Spinal cord (tissue), 10 donors: ENCODE measurements at places on chromosomes 7 and 10. TPM values are rescaled to one million over a fixed set of nuclear protein-coding genes. Genes with fewer than 3 reads are reported as not detected.

DNA sequence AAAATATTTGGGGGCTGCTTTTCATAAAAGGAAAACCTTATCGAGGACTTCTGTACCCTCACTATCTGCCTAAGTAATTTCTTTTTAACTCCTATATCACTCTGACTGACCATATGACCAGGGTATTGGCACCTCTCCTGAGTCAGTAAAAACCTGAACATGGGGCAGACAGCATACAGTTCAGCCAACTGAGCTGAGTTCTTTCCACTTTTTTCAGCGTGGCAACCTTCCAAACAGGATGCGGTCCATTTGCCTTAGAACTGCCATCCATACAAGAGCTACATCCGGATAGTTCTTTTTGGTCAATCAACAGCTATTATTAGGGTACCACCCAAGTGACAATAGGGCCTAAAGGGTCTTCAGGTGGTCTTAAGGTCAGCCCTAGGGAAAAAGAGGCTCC, 122.6 kb downstream of the MARCHF5 start:
- no peak for DNase-seq

DNA sequence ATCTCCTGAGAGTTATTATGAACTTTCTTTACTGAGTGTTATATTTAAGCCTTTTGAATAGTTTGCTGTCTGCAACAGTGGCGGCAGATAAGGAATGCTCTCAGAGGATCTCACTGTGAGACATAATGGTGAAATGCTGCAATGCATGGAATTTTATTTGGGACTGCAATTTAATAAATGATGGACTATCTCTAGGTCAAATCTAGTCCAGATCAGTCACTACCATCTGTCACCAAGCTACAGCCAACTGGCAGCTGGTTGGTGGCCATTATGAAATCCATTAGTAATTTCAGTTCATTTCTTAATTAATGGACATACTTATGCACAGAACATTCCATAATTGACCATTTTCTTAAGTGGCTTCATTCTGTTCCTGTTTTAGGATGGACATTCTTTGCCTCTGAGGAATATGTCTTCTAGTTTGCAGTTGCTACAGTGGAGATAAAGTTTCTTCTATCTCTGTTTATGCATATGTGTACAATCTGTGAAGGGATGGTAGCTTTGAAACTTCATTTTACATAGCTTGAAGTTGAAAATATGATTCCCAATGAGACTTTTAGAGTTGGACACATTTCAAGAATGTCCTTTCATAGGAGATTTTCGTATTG, 586.6 kb downstream of the SUGCT start:
- peak; percentile 47 for DNase-seq

- no peak for DNase-seq
These were observed 121.7 kb upstream of the CCDC6 start for GRCh38 chr10:60028081-60028480.

GRCh38 chr7:87886875-87887274, 10.6 kb downstream of the DBF4 start:
- no peak for DNase-seq

GRCh38 chr7:105278973-105279687, 109.6 kb downstream of the SRPK2 start:
- DNase-seq: no peak

DNA sequence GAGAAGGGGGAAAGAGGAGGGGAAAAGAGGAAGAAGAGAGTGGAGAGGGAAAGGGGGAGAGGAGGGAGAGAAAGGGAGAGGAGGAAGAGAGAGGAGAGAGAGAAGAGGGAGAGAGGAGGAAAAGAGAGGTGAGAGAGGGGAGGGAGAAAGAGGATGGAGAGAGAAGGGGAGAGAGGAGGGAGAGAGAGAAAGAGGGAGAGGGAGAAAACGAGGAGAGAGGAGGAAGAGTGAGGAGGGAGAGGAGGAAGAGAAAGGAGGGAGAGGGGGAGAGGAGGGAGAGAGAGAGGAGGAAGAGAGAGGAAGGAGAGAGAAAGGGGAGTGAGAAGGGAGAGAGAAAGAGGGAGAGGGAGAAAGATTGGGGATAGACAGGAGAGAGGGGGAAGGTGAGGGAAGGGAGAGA, 197.6 kb upstream of the FOXK1 start:
- DNase-seq: no peak

DNA sequence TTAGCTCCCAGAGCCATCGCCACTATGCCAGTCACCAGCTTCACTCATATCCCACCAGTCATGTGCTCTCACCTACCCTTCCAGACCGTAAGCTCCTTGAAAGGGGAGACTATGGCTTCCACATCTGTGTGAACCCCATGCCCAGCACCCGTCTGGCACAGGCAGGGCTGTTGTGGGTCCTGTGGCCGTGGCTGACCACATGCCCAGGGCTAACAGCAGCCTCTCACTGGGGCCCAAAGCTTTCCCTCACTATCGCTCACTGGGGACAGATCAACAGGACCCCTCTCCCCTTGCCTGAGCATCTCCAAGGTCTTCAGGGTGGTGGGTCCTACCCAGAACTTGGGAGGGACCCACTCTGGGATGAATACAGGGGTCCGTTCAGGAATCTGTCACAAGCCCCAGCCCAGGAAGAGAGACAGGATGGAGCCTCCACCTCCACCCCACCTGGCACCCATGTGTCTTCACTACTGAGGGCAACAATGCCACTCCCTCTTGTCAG, 303.9 kb downstream of the GRID1 start:
- no peak for DNase-seq

- no peak for DNase-seq
These were observed 61.0 kb upstream of the AOAH start for GRCh38 chr7:36784991-36785940.

DNA sequence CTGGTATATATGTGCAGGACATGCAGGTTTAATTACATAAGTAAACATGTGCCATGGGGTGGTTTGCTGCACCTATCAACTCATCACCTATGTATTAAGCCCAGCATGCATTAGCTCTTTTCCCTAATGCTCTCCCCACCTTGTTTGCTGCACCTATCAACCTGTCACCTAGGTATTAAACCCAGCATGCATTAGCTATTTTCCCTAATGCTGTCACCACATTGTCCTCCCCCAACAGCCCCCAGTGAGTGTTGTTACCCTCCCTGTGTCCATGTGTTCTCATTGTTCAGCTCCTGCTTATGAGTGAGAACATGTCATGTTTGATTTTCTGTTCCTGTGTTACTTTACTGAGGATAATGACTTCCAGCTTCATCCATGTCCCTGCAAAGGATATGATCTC, 300.5 kb downstream of the ANKRD7 start:
- no peak for DNase-seq

GRCh38 chr7:25118048-25118753, 6.9 kb downstream of the CYCS start:
- no peak for DNase-seq

DNA sequence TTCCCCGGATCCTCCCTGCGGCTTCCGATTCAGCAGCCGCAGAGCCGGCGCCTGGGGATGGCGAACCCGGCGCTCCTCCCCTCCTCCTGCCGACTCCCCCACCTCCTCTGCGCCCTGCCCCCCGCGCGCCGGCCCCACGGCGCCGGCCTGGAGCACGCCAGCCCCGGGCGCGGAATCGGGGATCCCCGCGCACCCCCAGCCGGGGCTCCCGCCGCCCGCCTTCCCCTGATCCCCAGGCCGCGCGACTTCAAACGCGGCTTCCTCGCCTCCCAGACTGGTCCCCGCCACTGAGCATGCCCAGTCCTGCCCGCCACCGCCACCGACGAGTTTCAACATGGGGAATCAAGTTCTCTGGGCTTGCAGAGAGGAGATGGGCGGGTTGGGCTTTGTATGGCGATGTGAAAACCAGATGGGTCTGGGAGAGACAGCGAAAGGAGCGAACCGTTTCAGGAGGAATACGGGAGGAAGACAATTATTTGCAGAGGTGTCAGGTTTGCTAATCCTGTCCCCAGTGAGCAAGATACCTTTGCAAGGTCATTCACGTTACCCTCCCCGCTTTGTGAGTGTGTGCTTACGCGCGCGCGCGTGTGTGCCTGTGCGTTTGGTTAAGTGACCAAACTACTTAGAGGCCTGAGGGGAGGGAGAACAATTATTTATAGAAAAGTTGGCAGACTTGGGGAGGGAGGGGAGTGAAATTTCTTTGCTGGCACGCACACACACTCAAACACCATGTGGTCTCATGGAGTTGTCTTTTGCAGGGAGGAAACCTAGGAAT, at the start of gene PANK1:
PANK1 (minus strand) TSS at position 276 of the 775 bp plus-strand sequence. CDS start 351 bp downstream, outside the sequence.
- peak; percentile 95 for DNase-seq

Gene LIPM
- 0.21 TPM for polyA plus RNA-seq

Gene ACSM6
- 0.15 TPM for polyA plus RNA-seq
